Right kidney (tissue), 9 donors: ENCODE measurements at places on chromosomes 1 and 21.

DNA sequence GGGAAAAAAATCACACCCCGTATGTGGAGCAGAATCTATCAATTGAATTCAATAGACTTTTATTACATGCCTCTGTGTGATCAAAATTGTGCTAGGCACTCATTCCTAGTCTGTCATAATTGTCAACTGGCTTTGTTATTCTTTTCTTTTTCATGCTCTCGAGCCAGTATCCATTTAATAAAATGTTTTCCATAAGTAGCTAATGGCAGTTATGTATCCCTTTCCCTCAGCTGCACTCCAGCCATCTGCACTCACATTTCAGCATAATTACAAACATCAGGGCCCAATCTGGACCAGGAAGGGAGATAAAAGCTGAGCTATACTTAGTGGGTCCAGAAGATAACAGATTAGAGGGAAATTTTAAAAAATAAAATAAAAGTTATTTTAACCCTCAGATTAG lies 15.9 kb downstream of the RGS5 start:
- DNase-seq = no peak

- DNase-seq = no peak
Observed at GRCh38 chr1:66439031-66439740, 94.8 kb upstream of the SGIP1 start.

- DNase-seq = peak; percentile 34
Observed at GRCh38 chr1:203871114-203871880, 9.9 kb downstream of the SNRPE start.

DNA sequence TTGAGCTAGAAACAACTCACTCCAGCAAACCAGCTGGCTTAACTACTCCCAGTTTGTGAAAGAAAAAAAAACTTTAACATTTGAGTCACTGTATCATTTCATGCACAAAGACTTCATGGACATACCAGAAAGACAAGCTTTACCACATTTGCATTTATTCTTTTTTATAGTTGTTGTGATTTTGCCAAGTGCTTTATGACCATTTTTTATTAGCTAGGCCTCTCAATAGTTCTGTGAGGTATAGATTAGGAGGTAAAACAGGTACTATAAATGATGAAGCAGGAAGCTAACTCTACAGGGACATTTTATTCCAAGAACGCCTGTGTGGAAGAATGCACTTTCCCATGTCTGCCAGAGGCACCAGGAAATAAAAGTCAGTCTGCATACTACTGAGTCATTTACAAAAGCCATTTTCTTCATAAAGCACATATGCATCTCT lies 8.2 kb upstream of the DENND1B start:
- no peak for DNase-seq

GRCh38 chr21:35303085-35303484 lies 254.0 kb upstream of the RUNX1 start:
- DNase-seq = no peak
